ENCODE measurements at places on chromosomes 3 and 15. TPM values are rescaled to one million over a fixed set of nuclear protein-coding genes. Genes with fewer than 3 reads are reported as not detected.

The RNU5B-1 gene
- total RNA-seq: not detected

The RPP25 gene
- 25.6 TPM for total RNA-seq

The CCDC33 gene
- total RNA-seq: 6.8 TPM

The CYB561D2 gene
- 21.5 TPM for total RNA-seq

The KAT2B gene
- total RNA-seq: 5.9 TPM

The IL20RB gene
- total RNA-seq: 1.0 TPM

The BCL2A1 gene
- 10.3 TPM for total RNA-seq

The SAMMSON gene
- total RNA-seq: not detected

Measured in A549 treated with Hydrocortisone at 1 μM for 4 hours (cell line).